ENCODE measurements at places on chromosomes 7 and 10.

DNA sequence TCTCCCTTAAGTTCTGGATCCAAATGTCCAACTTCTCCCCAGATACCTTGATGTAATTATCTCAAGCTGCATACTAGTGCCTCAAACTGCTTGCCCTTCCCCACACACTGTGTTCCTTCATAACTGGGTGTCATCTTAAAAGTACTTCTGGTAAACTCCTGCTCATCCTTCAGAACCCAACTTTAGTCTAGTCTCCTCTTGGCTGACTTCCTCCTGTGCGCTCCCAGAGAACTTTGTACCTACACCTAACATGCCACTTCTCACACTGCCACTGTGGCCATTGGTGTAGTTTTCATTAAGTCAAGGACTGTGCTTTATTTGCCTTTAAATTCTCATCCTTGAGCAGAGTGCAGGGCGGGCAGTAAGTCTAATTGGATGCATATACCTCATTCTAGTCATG lies 575.2 kb upstream of the GALNT17 start:
- DNase-seq: no peak

- DNase-seq: no peak
Observed at GRCh38 chr10:47027784-47028260, 116.6 kb downstream of the PTPN20 start.

GRCh38 chr7:100061518-100062193 lies 12.1 kb downstream of the ZSCAN21 start:
- DNase-seq: no peak

DNA sequence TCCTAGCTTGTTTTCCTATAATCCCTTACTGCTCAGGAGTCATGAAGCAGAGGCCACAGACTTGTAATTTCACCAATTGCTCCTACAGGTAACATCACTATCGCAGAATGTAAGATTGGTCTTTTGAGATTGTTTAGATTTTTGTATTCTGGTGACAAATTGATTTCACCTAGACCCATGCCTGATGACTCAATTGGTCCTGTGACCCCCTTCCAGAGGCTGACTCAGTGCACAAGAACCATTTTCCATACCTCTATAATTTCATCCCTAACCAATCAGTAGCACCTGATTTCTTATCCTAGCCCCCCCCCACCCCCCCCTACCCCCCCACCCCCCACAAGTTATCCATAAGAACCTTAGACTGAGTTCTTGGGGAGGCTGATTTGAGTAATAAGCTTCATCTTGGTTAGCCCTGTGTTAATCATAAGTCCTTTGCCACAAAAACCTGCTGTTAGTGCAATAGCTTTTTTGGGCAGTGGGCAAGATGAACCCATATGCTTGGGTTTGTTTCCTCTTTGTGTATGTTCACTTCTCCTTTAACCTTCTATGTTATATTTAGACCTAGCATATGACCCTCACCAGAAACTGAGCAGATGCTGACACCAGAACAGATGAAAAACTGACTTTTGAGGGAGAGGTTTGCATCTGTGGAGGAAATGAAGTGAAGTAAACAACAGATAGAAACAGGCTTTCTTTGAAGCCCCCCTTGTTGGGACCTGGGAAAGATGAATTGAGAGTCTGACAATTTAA lies 187.1 kb downstream of the KIF20B start:
- DNase-seq: no peak
